ENCODE measurements at places on chromosomes 2 and 18.

- no peak for DNase-seq
Observed at GRCh38 chr2:127413782-127414637, 4.2 kb upstream of the PROC start.

DNA sequence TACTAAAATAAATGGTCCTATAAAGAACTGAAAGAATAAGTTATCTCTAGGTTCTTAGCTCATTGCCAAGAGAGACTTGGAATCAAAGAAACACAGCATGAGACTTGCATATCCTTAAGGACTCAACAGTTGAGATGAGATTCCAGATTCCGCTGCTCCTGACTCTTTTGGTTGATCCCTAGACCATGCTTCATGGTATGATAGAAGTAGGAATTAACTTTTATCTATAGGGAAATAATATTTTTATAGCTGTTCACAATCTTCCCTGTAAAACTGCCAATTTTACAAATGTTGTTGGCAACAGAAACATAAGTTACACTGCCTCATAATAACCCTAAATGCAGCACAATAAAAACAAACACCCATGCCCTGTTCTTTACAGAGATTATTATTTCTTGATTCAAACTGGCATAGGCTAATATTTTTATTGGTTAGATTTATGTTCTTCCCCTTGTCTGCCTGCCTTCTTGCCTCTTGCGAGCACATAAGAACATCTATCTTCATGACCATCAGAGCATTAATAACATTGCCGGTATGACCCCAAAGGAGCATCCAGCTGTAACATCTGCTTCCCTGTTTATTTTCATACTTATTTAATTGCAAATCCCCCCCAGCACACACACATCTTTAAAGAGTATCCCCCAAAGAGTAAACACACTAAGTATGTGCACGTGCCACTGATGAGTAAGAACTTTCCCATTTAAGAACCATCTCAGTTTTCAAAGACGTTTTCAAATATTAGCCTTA is 735.7 kb upstream of the SLC8A1 start:
- no peak for DNase-seq

GRCh38 chr18:28766027-28766426 is 589.1 kb upstream of the CDH2 start:
- no peak for DNase-seq

GRCh38 chr2:54657664-54658083 is 65.8 kb upstream of the EML6 start:
- DNase-seq, result peak; percentile 60

GRCh38 chr2:231640641-231641111 is 48.0 kb downstream of the TEX44 start:
- no peak for DNase-seq

GRCh38 chr2:200702646-200703118 is 109.0 kb upstream of the BZW1 start:
- DNase-seq, result peak; percentile 76

DNA sequence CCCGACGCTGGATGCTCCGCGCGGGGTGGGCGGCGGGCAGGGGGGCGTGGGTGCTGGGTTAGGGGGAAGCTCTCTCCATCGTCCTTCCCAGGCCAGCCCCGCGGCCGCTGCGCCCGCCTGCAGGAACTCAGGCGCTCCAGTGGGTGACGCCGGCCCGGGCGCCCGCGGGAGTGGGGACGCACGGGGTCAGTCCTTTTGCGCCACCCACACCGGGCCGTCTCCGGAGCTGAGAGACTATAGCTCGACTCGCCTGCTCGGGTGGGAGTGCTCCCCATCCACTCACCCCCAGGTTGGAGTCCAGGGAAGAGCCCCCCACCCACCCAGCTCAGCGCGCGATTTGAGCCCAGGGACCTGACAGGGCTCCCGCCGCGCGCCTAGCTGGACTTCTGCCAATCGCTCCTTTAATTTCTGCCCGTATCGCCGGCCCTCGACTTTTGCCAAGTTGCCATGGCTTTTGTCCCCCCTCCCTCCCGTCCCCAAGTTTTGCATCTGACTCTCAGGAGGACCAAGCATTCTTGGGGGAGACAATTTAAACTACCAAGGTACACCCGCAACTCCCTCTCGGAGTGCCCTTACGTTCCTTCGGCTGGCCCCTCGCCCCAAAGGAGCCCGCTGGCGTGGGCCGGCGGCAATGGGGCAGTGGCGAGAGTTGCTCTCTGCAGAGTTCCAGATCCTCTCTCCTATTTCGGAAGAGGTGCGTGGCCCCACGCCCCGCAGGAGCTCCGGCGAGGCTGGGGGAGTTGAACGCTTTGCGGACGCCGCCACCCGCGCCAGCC is 205.8 kb upstream of the SMAD2 start:
- DNase-seq, result no peak

- no peak for DNase-seq
Observed at GRCh38 chr18:35406666-35407065, 29.5 kb upstream of the ZNF396 start.

DNA sequence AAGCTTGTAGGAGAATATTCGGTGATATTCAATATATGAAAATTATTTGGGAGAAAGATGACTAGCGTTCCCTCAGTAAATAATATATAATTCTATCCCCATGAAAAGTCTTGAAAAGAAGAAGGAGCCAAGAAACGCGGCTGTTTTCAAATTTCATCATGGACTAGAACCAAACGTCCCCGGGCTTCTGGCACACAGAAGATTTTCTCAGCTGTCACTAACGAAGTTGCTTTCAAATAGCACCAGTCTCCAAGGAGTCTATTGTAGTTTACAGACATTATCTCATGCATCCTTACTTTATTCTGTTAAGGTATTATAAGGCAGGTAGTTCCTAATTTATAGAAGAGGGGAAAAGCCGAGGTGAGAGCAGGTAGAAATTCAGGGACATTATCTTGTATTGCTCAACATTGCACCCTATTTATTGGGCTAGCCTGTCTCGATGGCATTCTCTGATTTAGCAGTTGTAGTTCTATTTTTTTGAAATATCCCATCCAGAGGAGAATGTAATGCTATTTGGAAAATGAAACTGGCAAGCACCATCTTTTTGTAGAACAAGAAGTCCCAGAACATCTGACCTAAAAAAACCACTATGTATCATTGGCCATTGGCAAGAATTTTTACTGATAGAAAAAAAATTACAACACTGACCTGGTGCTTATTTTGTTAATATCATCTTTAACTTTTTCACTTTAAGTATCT is 198.1 kb upstream of the RASGRP3 start:
- no peak for DNase-seq

DNA sequence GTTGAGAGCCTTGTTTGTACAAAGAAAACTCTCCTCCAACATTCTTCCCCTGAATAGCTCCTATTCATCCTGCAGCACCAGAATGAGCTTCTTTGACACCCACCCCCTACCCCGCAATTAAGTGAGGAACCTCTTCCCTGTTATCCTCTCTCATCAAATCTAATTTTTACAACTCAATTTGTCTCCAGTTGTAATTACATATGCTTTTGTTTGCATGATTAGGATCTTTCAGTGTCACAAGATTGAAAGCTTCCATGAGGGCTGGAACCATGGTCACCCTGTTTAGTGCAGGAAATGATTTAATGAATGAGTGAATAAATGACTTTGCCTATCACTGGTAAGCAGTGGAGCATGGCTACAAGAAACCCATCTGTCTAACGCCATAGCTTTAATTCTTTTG is 334.6 kb upstream of the KLHL29 start:
- no peak for DNase-seq

DNA sequence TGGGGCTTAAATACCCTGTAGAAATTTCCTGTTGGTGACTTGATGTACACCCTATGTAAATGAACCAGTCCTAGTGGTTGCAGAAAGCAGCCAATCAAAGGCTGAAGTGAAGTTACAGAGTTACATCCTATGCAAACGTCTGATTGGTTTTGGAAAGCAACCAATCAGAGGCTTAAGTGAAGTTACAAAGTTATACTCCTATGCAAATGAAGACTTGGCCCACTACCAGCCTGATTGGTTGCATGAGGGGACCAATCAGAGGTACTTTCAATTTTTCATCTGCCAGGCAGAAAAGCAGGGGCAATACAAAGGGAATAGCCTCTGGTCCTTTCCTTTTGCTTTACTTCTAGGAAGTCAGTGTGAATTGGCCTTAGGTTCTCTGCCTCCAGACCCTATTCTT is 13.6 kb upstream of the ZNF397 start:
- no peak for DNase-seq

GRCh38 chr2:190537765-190538164 is 3.2 kb upstream of the NEMP2 start:
- DNase-seq, result no peak

- DNase-seq, result peak; percentile 91
Observed at GRCh38 chr2:127408004-127408806, 10.0 kb upstream of the PROC start.

- no peak for DNase-seq
Observed at GRCh38 chr2:224870341-224870740, 154.2 kb upstream of the CCDC195 start.

GRCh38 chr2:172394002-172394401 is 33.4 kb upstream of the ITGA6 start:
- DNase-seq, result no peak

DNA sequence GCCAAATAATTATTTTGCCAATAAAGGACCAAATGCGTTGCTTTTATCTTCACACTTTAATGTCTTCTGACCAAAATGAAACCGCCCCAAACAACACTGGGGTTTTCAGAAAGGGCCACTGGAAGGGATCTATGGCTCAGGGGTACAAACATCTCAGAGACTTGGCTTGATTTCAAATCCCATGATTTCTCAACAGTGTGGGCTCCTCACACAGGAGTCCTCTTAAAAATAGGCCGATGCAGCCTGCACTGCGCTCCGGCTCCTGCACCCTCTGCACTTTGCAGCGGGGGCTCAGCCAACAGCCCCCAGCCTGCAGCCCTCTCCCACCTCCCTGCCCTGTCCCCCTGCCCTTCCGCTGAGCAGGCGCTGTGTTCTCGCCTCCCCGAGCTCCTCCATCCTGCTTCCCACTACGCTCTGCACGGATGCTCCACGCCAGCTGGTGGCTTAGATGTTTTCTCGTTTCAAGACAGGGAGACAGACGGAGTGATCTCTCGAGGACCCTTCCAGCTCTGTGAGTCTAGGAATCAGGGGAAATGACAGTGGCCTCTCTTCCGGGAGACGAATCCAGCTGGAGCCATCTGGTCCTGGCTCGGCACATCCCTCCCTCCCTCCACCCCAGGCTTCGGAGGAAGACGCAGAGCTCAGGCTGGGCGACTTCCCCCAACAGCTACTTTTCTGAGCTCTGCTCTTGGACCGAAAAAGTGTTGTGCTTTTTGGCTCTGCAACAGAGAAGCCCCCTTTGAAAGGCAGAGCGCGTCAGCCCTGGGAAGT is 71.4 kb downstream of the KCNF1 start:
- DNase-seq, result no peak

DNA sequence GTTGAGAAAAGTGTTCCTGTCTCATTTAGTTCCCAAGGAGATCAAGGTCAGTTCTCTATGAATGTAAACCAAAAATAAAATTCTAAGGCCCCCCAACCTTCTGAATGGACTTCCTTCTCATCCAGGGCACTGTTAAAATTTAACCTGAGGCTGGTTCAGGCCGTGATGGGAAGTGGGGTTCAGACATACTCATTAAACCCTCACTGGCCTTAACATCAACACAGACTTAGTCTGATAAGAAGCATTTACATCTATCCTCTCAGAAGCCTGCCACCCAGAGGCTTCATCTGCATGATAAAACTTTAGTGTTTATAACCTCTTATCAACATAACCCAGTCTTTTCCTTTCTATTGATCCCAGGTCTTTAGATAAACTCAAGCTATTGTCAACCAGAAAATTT is 22.4 kb downstream of the ITSN2 start:
- no peak for DNase-seq

GRCh38 chr2:101793277-101793969 is 95.9 kb downstream of the MAP4K4 start:
- no peak for DNase-seq

DNA sequence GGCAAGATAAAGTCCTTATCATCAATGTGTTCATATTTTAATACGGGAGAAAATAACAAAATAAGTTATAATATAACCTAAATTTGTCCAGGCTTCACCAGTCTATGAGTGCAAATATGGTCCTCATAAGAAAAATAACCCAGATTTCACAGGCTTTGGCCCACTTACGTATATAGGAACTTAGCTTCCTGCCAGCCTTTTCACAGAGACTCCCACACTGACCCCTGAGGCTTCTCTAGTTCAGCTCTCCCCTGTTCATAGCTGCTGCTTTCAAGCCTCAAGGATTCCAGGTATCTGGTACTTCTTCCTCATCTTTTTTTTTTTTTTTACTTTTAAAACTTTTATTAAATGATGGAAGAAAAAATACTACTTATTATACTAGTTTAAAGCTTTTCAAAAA is 74.9 kb upstream of the PELI1 start:
- DNase-seq, result no peak

DNA sequence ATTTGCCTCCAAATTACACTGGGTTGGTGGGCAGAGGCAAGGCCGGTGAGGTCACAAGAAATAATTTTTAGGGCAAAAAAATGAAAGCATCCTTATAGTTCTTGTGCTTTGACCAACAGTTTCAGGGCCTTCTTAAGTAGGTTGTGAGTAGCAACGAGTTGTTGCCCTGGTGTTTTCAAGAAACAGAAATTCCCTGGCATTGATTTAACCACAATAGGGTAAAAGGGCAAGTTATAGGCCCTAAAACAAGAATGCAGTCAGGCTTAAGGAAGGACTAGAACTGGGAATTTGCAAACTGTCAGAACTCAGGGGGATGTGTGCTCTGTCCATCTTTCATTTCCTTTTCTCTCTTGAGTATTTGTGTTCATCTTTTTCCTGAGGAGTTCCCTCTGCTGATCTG is 46.1 kb upstream of the STPG4 start:
- no peak for DNase-seq

DNA sequence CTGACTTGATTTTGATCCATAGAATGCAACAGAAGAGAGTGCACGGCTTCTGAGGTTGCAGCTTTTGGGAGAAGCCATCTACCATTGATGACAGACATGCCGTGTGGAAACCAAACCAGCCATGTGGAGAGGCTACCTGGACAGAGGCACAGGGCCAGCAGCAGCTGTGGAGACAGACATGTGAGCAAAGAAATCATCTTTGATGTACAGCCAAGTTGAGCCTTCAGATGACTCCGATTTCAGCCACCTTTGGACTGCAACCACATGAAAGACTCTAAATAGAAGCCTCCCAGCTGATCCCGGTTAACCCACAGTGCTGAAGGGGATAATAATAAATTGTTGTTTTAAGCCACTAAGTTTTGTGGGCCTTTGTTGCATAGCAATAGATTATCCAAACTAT is 54.2 kb downstream of the TSN start:
- DNase-seq, result no peak

- DNase-seq, result no peak
Observed at GRCh38 chr2:20080428-20080827, 29.0 kb upstream of the LAPTM4A start.

DNA sequence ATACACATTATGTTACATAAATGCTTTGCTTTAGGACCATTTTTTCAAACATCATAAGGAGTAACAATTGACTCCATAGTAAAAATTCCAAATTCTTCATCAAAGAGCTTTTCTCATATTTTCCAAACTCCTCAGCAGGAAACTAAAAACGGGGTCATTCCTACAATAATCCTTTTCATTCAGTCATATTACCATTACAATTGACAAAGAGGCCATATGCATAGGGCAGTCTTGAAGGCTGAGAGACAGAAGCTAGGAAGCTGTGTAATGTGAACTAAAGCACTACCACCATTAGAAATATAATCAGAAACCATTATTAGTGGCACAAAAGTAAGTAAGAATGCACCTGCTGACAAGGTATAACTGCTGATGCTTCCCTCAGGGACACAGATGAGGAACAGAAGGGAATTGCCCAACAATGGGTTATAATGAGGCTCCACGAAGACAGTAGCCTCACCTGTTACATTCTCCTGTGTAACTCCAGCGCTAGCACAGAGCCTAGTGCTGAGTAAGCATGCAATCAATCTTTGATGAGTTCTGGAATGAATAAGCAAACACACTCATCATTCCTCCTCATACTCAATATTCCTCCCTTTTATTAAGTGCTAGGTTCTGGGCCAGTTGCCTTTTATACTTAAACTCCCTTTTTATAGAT is 942.3 kb downstream of the CPS1 start:
- DNase-seq, result no peak
